ENCODE measurements at places on chromosomes 4 and X.

DNA sequence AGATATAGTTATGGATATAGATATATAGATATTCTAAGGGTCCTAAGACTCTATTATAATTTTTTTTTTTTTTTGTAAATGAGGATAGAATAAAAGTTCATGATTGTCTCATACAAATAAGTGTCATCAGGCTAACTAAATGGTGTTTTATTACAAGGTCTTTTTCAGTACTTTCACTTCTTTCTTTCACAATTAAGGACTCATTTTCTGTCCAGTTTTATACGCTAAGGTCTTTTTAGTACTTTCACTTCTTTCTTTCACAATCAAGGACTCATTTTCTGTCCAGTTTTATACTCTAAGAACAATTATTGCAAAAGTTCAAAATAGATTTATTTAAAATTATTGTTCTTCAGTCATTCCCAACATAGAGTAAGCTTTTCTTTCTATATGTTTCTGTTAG, 32.7 kb downstream of the RUFY3 start:
- no peak for DNase-seq

DNA sequence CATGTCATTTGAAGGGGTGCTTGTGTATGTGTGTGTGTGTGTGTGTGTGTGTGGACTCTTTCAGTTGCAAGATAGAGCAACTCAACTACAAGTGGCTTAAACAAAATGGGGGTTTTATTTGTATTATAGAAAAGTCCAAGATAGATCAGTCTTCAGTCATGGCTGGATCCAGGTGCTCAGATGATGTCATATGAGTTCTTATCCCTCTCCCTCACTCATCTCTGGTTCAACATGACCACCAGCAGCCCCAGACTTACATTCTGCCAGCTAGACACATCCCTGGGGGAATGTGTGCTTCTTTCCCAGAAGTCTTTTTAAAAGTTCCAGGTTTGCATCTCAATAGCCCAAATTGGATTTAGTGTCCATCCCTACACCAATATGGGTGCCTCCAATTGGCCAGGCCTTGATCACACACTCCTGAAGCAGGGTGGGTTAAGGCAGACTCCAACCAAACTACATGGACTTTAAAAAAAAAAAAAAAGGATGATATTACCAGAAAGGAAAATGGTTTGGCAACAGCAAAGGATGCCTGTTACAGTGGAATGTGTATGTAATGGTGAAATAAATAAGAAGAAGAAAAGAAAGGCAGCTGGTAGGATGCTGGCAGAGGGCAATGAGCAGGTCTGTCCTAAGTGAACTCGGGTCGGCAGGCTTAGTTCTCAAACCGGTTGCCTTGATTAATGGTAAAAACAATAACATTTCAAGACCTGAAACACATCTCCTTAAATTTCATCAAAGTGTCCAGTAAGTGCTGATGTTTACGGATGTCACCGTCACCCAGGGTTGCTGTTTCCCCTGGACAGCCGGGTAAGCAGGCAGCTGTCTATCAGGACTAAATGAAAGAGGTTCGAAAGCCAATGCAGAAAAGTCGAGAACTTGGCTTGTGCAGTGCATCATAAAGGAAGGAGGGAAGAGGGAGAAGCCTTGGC, 107.7 kb downstream of the SMIM20 start:
- no peak for DNase-seq

- no peak for DNase-seq
Measured at GRCh38 chr4:104010722-104011121, 290.9 kb upstream of the TACR3 start.

- no peak for DNase-seq
Measured at GRCh38 chr4:15238720-15239119, 189.1 kb upstream of the C1QTNF7 start.

DNA sequence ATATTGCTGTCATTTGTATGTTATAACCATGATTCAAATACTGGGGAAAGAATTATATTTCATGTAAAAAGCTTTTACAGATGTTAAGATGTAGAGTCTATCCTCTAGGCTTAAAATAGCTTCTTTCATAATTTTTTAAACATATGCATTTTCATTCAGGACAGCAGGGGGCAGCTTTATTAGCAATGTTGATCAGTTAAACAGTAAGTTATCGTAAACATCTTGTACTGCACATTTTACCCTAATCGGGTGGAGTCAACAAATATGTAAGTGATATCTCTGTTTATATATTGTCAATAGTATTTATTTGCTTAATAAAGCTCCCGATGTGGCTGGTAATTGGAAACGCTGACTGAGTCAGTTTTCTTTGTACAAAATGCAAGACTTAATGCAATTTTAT, 142.5 kb upstream of the MED14 start:
- DNase-seq = no peak

- no peak for DNase-seq
Measured at GRCh38 chr4:16853640-16854039, 44.8 kb downstream of the LDB2 start.

- no peak for DNase-seq
Measured at GRCh38 chrX:10851809-10852208, 231.4 kb upstream of the MID1 start.

DNA sequence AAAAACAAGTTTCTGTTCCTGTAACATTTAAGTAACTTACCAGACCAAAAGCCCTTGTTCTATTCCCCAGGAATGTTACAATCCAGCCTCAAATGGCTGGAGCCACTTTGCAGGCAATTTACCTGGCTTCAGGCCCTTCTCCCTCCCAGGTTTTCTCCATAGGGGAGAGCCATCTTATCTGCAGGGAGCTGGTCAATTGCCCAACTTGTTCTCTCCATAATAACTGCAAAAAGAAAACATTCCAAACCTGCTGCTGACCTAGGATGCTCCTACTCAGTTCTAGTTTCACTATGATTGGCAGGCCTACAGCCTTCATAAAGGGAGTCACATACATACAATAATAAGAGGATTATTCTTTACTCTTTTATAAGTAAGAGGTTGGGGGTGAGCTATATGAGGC, 670.7 kb downstream of the PCDH7 start:
- DNase-seq = no peak

GRCh38 chr4:54395013-54395527, 166.0 kb downstream of the PDGFRA start:
- DNase-seq = no peak

GRCh38 chr4:7842384-7843279, 97.0 kb downstream of the AFAP1 start:
- no peak for DNase-seq

- DNase-seq = no peak
Measured at GRCh38 chr4:186724864-186725468, 1.3 kb upstream of the FAT1 start.

DNA sequence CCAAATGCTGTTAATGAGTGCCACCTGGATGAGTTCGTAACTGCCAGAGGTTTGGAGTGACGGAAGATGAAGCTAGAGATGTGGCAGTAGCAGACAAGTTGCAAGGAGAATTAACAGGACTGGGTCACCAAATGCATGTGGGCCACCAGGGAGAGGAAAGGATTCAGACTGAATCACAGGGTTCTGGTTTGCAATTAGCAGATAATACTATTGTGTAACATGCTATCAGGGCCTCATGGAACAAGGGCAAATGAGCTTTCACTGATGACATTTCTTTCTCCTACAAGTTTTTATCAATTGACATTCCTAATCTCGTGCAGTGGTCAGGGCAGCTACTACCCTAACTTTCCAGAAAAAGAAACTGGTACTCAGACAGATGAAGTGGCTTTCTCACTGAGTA, 21.4 kb downstream of the GAB3 start:
- DNase-seq = no peak

DNA sequence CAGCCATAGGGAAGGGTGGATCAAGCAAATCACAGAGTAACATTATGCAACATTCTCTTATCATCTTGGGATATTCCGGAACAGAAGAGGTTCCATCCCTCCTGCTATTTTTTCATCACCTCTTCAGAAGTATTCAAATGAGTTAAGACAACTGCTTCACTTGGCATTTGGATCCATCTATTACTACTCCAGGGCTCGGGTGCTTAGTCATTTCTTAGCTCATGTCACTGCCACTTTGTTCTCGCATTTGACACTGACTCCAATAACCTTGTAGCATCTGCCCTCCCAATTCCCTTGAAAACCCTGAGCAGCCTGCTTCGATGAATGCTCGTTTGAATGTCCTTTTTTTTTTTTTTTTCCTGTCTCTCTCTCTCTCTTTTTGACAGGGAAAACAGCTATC, 114.9 kb downstream of the PPARGC1A start:
- no peak for DNase-seq

DNA sequence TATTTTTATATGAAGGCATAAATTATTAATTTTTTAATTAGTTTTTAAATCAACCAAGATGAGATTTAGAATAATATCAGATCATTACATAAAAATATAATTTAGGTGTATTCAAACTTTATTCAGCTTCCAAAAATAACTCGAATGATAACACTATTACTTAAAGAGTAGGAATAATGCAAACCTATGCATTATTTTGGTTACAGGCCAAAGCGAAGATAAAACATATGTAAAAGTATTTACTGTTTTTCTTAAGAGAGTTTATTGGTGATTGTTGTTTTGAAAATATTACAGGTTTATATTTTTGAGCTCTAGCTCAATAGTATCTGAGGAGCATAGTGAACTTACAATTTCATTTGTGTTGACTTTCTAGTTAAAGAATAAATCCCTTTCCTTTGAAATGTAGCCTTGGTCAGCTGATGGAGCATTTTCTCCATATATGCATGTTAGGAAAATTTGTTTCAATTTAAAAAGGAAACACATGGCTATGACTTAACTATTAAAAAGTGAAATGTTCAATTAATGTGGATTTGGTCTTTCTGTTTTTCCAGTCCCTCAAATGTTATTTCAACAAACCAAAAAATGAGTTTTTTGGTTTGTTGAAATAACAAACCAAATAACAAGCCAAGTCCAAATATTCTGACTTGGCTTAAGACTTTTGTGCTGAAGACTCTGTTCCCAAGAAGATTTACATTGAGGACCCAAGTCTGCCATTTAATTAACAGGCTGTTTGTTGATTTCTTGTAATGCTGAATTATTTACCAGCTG, 346.9 kb downstream of the ARHGAP24 start:
- DNase-seq = no peak

- no peak for DNase-seq
Measured at GRCh38 chr4:67371615-67372014, 173.7 kb downstream of the CENPC start.

- no peak for DNase-seq
Measured at GRCh38 chrX:74009041-74009440, 294.9 kb upstream of the ZCCHC13 start.

DNA sequence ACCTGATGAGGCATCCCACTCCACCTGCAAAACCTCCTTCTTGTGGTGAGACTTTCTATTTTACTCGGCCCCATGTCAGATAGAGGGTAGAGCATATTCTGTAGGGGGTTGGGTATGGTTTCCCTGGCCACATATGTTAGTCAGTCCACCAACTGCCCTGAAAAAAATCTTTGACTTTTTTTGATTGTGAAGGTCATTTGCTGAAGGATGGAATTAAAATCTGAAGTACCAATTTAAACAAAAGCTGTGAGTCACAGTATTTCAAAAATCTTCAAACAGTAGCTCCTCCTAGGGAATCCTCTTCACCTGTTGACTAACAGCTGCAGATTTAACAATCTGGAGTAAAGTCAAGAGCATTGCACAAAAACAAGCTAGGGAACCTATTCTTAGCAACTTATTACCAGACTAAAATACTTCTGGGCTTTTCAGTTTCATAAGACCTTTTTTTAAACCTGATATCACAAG, 8.0 kb upstream of the CCDC110 start:
- no peak for DNase-seq

- no peak for DNase-seq
Measured at GRCh38 chr4:157838366-157838765, 334.5 kb downstream of the GASK1B start.

GRCh38 chrX:78024349-78025059, 55.1 kb upstream of the PGAM4 start:
- DNase-seq = no peak

DNA sequence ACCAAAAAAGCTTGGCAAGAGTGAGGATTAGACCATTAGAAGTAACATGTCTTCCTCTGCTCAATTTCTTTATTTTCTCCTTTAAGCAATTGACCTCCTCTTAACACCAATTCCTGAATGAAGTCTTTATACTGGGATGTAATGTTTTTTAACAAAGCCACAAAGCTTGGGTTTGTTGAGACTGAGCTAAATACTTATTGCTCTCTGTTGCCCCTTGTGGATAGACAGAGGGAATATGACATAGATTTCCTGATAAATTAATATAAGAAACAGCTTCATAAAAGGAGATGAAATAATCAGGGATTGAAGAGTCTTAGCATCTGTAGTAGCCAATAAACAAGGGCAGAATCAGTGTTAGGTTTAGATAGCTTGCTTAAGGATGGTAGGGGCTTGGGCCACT, 57.6 kb downstream of the CCDC160 start:
- no peak for DNase-seq

DNA sequence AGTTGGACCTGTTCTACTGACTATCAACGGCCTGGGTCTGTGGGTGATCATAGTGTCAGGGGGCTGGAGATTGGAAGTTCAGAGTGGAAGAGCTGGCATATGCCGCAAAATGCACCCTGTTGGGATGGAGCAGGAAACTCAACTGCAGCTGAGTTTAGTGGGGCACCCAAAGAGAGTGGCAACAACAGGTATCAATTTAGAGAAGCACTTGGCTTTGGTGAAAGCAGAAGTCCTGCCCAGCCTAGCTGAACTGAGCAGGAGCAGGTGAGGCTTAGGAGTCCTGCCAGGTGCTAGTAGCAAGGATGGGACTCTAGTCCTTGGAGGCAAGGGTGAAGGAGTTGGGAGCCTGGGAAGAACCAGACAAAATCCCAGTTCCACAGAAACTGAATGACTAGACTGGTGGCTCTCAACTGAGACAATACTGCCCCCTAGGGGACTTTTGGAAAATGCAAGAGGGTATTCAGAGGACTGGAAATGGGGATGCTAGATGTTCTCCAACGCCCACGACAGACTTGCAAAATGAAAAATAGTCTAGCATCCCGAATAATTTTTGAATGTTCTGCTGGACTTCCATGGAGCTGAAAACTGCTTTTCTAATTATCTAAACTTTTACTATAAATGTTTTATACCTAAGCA, 49.4 kb downstream of the RTL9 start:
- peak; percentile 59 for DNase-seq

- DNase-seq = no peak
Measured at GRCh38 chr4:184785813-184786212, 40.0 kb downstream of the ACSL1 start.

- DNase-seq = no peak
Measured at GRCh38 chr4:28386776-28387175, 1526.1 kb downstream of the STIM2 start.

GRCh38 chr4:37422102-37422501, 177.6 kb downstream of the NWD2 start:
- no peak for DNase-seq

DNA sequence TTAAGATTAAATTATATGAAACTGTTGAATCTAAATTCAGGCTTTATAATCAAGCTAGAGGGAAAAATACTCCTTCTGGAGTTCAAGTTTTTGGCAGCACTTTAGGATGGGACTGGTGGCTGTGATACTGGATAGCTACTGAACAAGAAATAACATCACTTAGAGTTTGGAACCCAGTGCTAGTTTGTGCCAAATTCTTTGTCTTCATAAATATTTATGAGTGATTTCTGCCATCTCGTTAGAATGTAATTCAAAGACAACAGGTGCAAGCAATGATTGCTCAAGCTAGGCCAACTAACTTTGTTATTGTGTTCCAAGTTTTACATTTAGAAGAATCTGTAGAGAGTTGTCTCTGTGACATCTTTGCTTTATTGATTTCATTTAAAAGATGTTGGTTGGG, 417.9 kb downstream of the FAT4 start:
- no peak for DNase-seq

- DNase-seq = peak; percentile 26
Measured at GRCh38 chrX:22135994-22136684, 104.0 kb downstream of the PHEX start.
